Stimulated activated CD8-positive, alpha-beta memory T cell treated with anti-CD3 and anti-CD28 coated beads, Interleukin-4, amount 100 ng/mL, for 4 hours (primary cell): ENCODE measurements at places on chromosomes 3 and 15.

DNA sequence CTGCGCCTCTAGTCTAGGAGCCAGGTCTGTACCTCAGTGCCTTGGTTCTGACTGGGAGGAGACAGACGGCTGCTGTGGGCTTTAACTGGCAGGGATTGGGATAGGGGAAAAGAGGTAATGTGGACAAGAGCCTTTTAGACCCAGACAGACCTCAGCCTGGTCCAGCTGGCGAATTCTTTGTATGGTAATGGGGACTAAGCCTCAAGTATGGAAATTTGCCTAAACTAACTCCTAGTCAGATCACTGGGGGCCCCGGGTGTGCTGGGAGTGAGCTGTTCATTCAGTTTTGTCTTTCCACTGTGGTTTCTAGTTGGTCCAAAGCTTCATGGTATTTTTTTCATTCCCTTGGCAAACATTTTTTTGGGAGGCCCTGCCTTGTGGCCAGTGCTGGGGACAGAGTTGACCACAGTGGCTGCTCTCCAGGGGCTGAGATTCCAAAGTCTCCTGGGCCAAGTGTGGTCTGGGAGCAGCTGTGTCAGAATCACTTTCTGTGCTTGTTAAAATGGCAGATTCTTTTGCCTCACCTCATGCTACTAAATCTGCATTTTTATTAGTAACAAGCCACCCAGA, 261.4 kb upstream of the C2CD4B start:
- no peak for DNase-seq

- DNase-seq, result no peak
These were observed 137.0 kb downstream of the KLF13 start for GRCh38 chr15:31463521-31464102.

GRCh38 chr3:48708481-48708889, 8.5 kb downstream of the IP6K2 start:
- DNase-seq, result no peak

GRCh38 chr15:58852347-58852746, 81.1 kb downstream of the SLTM start:
- DNase-seq, result no peak
